ENCODE measurements at places on chromosomes 16 and 17.

- no peak for DNase-seq
These were observed 68.3 kb downstream of the KANSL1 start for GRCh38 chr17:46124695-46125592.

GRCh38 chr16:74215249-74215648 is 81.4 kb upstream of the PSMD7 start:
- no peak for DNase-seq

GRCh38 chr16:90053902-90054500 is 23.1 kb downstream of the PRDM7 start:
- DNase-seq = no peak

GRCh38 chr16:54175169-54175551 is 111.4 kb downstream of the IRX3 start:
- DNase-seq = no peak

DNA sequence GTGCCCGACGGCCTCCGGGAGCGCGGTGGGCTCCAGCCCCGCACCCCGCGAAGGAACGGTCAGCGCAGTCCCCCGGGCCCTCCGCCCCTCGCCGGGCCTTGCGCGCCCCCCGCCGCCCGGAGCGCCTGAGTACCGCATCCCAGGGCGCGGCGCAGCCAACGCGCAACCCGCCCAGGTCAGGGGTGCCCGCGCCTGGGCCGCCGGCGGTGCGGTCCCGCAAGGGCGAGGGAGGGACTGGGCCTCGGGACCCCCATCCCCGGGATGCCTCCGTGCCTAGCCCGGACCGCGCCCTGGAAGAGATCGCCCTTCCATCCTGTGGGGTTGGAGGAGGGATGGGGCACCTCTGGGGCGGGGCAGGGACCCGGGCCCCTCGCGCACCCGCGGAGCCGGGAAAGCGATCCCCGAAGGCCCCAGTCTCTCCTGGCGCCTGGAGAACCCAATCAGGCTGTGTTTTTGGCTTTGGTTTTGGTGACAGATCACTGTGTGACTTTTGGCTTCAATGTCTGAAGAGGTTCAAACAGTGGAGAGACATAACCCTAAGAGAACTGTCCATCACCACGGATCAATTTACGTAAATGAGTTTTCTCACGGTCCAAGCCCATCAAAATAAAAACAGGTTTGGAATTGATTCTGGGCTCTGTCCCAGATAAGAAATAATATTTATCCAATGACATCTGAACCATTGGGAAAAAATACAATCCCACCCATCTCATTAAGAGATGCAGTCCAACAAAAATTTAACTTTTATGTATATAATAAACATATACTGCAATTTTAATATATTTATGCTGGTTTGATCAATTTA is 17.8 kb downstream of the ENPP7 start:
- DNase-seq = no peak

GRCh38 chr17:50298018-50298417 is 23.8 kb downstream of the TMEM92 start:
- no peak for DNase-seq

- no peak for DNase-seq
These were observed 489.3 kb upstream of the SOX9 start for GRCh38 chr17:71631483-71631882.

- no peak for DNase-seq
These were observed 19.2 kb downstream of the ZNF200 start for GRCh38 chr16:3215601-3216262.

DNA sequence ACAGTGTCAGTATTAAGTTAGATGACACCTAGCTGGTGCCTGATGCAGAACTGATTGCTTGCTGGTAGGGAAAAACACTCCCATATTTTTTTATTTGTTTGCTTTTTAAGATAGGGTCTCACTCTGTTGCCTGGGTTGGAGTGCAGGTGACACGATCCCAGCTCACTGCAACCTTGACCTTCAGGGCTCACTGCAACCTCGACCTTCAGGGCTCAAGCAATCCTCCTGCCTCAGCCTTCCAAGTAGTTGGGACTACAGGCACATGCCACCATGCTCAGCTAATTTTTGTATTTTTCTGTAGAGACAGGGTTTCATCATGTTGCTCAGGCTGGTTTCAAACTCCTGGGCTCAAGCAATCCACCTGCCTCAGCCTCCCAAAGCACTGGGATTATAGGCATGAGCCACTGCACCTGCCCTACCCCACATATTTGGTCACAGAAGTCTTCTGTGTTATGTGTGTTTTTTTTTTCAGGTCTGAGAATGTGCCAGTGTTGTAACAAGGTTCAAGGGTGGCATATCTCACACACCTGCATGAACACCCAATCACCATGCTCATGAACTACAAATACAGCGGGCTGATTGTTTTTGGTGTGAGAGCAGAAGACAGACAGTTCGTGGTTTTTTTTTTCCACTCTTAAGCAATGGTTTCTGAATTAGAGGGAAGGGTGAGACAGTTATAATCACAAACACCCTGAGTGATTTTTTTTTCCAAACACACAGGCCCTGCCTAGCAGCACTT is 22.8 kb downstream of the SPAG9 start:
- no peak for DNase-seq

GRCh38 chr17:50265690-50266315 is 8.5 kb upstream of the TMEM92 start:
- no peak for DNase-seq

DNA sequence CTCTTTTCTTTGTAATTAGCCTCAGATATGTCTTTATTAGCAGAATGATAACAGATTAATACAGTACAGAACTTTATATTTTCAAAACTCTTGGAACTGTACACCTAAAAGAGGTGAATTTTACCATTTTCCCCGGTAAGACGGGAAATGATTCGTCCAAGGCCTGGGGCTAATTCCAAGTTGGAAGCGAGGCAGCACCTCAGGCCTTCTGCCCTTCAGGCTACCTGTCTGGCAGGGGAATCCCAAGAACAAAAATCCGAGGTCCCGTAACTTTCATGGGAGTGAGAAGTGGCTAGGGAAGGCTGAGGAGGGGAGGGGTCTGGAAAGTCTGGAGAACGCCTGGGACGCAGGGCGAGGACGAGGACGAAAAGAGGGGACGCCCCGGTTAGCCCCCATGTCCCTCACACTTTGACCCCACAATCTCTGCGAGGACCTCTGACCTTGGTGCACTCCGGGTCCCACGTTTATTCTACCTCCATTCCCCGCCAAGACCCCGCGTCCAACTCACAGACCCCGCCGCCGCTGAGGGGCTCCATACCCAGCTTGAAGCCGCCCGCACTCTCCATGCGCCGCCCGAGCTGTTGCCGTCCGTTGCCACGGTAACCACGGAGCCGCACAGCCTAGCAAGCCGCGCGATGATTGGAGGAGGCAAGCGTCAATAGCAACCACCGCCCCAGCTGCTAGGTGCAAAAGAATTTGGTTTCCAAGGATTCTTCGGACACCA is at the start of gene HYDIN:
Gene HYDIN, minus strand, starts transcription at position 601 of the 724 bp plus-strand sequence. CDS start 43,827 bp downstream, outside the sequence.
- peak; percentile 4 for DNase-seq

GRCh38 chr16:72241930-72242329 is 70.0 kb upstream of the PMFBP1 start:
- no peak for DNase-seq

DNA sequence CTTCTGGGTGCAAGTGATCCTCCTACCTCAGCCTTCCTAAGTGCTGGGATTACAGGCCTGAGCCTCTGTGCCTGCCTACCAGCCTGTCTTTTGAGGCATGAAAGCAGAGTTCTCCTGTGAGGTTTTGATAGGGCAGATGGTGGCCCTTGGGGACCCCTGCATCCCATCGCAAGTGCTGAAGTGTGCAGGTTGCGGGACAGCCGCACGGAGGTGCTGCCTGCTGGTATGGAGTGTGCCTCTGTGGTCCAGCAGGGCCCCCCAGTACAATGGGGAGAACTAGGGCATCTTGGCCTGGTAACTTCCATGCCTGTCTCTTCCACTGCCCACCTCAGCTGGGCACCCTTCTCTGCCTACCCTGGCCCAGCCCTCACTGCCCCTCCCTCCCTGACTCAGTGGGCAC is 9.9 kb upstream of the NDRG4 start:
- DNase-seq = no peak

DNA sequence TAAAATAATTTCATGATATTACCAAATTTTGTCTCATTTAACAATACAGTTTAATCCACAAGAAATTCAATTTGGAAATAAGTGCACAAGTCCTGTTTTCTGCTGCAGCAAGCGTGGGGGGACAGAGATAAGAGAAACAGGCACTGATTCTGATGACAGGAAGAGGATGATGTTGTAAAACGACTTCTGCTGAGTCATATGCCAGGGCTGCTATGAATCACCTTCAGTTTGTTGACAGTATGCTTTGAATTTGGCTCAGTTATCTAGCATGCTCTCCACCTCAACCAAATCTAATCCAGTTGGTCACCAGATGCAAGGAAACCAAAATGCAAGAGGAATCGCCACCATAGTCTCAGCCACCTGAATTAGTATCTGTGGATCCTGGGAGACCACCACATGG is 244.1 kb upstream of the MON1B start:
- no peak for DNase-seq

- no peak for DNase-seq
These were observed 386.4 kb upstream of the TNRC6C start for GRCh38 chr17:77572065-77572601.

GRCh38 chr17:7486181-7486580 is 2.0 kb downstream of the POLR2A start:
- no peak for DNase-seq

DNA sequence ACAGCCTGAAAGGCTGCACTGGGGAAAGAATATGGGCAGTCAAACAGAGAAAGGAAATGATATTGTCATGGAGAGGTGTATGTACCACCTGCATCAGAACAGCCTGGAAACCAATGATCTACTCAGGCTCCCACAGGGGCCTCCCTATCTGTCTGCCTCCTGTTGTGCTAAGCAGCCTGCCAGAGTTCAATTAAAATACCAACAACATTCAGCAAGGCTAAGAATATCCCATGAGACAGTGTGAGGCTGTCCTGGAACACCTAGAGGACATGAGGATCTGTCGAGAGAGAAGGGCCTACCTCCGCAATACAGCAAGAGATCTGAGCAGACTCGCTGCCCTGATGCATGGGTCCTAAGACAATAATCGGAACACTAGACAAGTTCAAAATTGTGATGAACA is 8.4 kb downstream of the FXR2 start:
- DNase-seq = no peak

DNA sequence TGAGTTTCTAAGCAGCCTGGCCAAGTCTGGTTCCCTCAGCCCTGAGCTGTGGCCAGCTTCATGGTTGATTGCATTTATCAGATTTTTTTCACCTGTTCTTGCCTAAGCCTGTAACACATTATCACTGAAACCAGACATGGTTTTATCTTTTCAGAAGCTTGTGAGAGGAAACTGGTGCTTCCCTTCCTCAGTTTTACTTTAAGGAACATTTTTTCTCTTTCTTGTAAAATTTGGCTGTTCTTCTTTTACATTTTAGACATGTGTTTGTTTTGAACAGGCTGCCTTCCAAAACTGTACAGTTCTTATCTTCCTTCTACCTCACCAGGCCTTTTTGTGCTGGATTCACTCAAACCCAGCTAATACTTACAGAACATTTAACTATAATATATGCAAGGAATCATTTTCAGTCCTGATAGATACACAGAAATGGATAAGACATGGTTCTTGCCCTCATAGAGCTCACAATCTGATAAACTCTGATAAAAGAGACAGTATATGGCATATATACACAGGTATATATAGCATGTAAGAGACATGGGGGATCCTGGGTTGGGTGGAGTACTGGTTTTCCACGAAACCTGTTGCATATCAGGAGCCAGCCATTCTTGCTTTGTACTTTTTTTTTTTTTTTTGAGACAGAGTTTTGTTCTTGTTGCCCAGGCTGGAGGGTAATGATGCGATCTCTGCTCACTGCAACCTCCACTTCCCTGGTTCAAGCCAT is 44.5 kb downstream of the ZNRF1 start:
- DNase-seq = no peak

DNA sequence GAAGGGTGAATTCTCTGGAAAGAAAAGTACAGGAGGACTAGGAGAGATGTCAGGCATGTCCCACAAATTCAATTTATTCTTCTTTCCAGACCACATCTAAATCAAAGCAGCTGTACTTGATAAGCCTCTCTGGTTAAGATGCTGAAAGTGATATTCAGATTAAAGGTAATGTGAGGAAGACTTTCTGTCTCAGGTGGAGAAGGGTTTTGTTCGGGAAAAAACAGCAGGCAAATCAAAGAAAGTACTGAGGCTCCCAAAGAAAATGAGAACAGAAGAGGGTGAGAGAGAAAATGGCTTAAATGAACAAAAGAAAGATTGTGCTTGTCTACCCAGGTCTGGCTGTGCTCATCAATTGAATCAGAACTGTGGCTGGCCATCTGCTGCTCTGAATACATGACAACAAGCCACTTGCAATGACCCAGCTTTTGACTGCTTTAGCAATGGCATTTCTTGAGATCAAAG is 55.6 kb downstream of the MMD start:
- no peak for DNase-seq

GRCh38 chr17:45264430-45264829 is 2.5 kb upstream of the SPATA32 start:
- DNase-seq = no peak

- DNase-seq = no peak
These were observed 476.8 kb upstream of the CDH11 start for GRCh38 chr16:65598621-65599020.

DNA sequence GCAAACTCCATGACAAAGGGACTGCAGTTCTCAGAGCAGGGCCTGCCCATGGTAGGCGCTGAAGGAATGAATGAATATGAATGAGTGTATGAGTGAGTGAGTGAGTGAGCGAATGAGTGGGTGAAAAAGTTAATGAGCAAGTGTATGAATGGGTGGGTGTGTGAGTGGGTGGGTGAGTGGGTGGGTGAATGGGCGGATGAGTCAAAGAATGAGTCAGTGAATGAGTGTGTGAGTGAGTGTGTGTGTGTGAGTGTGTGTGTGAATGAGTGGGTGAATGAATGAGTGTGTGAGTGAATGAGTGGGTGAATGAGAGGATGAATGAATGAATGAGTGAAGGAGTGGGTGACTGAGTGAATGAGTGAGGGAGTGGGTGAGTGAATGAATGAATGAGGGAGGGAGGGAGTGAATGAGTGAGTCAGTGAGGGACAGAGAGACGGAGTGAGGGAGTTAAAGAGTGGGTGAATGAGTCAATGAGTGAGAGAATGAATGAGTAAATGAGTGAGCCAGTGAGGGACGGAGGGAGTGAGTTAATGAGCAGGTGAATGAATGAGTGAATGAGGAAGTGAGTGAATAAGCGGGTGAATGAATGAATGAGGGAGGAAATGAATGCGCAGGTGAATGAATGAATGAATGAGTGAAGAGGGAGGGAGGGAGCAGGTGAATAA is 11.1 kb upstream of the CHMP6 start:
- no peak for DNase-seq

DNA sequence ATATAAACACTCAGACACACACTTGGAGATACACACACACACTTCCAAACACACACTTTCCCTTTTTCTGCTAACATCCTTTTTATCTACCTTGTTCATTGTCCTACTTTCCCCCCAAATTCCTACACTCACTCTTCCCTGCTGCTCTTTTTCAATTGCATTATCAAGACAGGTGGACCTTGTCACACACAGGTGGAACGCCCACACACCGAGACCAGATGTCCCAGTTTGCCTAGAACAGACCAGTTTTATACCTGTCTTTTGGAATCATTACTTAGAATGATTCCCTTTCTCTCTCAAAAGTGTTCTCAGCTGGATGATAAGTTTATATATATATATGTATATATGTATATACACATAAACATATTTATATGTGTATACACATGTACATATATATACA is 50.7 kb upstream of the ARHGAP44 start:
- DNase-seq = no peak

GRCh38 chr16:82761236-82761635 is 134.5 kb downstream of the CDH13 start:
- DNase-seq = no peak

- DNase-seq = no peak
These were observed 21.0 kb upstream of the ITGAX start for GRCh38 chr16:31333686-31334649.

GRCh38 chr17:35243561-35244340 is 879 bp downstream of the SLFN5 start:
- DNase-seq = peak; percentile 36

Measured in activated T-cell treated with anti-CD3 and anti-CD28 coated beads for 24 hours (primary cell).